ENCODE measurements at places on chromosomes 6 and 20. TPM values are rescaled to one million over a fixed set of nuclear protein-coding genes. Genes with fewer than 3 reads are reported as not detected.

GRCh38 chr6:148509800-148510581, 167.4 kb downstream of the SASH1 start:
- DNase-seq = peak; percentile 98

DNA sequence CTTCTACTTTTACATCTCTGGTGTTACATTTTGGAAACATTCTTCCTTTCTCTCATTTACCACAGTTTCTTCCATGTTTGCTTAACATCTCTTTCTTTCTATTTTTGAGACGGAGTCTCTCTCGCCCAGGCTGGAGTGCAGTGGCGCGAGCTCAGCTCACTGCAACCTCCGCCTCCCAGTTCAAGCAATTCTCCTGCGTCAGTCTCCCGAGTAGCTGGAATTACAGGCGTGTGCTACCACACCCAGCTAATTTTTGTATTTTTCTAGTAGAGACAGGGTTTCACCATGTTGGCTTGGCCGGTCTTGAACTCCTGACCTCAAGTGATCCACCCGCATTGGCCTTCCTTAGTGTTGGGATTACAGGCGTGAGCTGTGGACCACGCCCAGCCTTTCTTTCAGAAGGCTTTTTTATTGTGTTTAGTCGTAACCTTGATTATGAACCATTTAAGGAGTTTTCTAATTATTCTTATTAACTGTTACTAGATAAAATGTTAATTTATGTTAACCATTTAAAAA, 27.8 kb downstream of the MAP3K4 start:
- DNase-seq = no peak

DNA sequence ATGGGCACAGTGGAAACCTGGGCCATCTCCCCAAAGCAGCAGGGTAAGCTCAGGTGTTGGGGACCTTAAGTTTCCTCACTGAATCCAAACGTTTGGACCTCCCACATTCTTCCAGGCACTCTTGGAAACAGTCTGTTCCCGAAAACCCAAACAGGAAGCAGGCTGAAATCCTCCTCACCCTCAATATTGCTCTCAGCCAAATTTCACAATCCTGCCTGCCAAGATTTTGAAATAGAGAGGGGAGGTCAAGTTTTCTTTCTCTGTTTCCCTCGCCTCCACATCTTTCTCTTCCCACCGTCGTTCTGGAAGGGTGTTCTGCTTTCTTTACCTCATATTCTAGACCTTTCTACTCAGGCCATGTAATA, 392.0 kb upstream of the SASH1 start:
- peak; percentile 16 for DNase-seq

- DNase-seq = no peak
Observed at GRCh38 chr20:58150772-58151171, 77.7 kb downstream of the ANKRD60 start.

CD40 gene
- 4.1 TPM for total RNA-seq

DNA sequence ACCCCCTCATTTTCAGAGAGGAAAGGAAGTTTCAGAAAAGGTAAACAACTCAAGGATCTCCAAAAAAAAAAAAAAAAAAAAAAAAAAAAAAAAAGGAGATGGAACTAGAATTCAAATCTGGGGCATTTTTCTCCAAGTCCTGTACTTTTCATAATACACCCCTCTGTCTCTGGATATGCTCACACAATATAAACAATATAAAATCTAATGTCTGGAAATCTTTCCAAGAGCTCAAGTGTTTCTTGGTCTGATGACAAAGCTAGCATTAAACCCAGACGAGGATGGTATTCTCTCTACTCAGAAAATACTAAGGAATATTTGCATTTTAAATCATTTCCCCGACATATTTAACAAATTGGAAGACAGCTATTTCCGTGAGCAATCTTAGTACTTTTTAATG, 5.8 kb downstream of the GCM1 start:
- no peak for DNase-seq

ENPP5 gene
- total RNA-seq = 0.99 TPM

GRCh38 chr20:41177636-41178035, 40.3 kb downstream of the PLCG1 start:
- no peak for DNase-seq

SNX21 gene
- 22.8 TPM for total RNA-seq

Data from skin of body (tissue), 3 donors.